Thoracic aorta (tissue), 2 donors: ENCODE measurements at places on chromosomes 7 and 10. TPM values are rescaled to one million over a fixed set of nuclear protein-coding genes. Genes with fewer than 3 reads are reported as not detected.

Gene ATG9B
- not detected for total RNA-seq

Gene SMO
- 8.7 TPM for total RNA-seq

DNA sequence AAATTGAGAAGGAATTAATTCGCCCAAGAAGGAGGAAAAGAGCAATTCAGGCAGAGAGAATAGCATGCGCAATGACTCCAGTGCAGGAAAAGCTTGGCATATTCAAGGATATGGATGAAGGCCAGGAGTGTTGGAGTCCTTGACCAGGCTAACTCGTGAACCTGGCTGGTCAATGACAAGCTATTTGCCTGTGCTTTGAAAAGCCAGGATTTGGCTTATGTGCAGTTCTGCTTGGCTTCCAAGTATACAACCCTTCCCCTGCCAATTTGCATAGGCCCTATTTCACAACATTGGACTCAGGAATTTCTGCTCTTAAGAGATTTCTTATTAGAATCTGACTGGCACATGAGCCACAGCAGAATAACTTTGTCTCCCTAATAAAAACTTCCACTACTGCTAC lies 72.3 kb upstream of the SP8 start:
- DNase-seq, result no peak

- no peak for DNase-seq
These were observed 624.8 kb downstream of the GRID1 start for GRCh38 chr10:85741626-85742300.
